Hematopoietic multipotent progenitor cell treated with erythropoietin and hydrocortisone succinate and interleukin-3 and kit ligand, for 4 days (in vitro differentiated cells): ENCODE measurements at places on chromosomes 2 and 18.

DNA sequence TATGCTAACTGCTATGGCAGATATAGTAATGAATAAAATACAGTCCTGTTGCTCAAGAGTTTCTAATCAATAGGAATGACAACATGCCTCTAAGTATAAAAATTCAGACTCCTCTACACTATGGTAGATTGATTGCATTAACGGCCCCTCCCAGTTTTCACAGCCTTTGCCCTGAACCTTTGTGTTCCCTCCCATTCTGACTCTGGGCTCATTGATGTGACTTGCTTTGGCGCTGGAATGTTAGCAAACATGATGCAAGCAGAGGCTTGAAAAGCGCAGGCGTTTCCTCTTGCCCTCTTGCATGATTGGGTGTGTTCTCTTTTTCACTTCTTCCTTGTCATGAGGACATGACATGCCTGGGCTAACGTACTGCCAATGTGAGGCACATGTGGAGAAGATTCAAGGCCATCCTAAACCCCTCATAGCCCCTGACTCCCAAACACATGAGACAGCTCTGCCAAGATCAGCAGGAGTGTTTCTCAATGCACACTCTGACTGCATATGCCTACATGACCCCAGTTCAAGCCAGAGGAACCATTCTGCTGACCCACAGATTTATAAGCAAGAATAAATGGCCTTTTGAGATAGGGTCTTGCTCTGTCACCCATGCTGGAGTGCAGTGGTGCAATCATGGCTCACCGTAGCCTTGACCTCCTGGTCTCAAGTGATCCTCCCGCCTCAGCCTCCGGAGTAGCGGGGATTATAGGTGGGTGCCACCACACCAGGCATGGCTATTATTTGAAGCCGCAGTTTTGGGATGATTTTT, 49.7 kb upstream of the CD28 start:
- peak; percentile 45 for DNase-seq

GRCh38 chr2:171086352-171087290, 74.1 kb downstream of the TLK1 start:
- peak; percentile 80 for DNase-seq

DNA sequence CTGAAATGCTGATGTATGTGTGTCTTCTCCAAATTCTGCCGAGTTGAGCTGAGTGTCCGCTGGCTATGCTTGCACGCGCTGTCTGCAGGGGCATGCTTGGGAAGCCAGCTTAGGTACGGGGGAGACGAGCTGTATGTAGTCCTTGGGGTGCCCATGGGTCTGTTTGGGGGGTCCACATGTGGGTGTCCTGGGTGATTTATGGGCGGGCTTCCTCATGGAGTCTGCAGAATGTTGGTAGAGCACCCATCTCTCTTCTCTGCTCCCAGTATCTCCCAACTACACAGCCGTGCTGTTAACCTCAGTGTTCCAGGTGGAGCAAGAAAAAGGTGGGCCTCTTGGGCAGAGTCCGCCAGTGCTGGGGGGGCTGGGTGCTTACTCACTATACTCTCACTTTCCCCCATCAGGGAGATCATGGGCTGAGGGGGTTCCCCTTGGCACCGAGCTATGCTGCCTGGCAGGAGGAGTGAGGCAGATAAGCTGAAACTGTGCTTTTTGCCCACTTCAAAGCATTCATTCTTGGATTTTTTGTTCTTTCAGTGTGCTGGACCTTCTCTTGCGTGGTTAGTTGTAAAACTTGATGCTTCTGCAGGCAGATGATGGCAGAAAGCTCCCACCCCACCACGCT, 128.2 kb upstream of the ALKAL2 start:
- no peak for DNase-seq

DNA sequence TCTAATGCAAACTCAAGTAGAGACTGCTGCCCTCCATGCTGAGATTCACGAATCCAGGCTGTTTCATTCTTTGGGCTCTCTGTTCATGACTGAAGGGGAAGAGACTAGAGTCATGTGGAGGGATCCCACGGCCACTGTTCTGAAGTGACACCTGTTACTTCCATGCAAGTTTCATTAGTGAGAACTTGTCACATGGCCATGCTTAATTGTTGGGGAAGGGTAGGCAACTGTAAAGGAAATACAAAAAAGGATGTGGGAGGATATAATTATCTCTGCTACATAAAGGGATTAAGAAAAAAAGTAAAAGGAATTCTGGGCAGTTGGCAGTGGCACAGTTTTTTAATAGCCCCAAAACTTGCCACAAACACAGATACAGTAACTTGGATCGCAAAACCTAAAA, 28.0 kb upstream of the PSME4 start:
- no peak for DNase-seq

GRCh38 chr2:127040169-127040568, 66.8 kb downstream of the BIN1 start:
- no peak for DNase-seq

DNA sequence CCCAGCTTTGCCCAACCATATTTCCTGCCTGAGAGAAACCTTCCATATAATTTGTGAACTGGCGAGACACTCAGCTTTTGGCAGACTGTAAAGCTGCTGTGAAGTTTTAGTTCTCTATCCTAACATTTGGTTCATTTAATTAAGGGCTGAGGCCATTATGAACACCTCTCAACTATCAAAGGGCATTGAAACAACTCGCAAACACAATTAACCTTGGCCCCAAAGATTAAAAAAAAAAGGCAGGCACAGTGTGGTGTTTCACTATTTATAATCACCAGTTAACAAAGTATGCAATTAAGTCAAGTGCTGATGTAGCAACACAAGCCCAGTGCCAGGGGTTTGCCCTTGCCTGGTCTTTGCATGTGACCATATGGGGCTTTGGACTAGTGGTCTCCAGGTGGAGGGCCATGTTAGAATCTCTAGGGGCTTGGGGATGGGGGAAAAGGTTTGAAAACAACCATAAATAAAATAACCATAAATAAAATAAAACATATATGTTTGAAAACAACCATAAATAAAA, 297.6 kb upstream of the SKOR2 start:
- no peak for DNase-seq

DNA sequence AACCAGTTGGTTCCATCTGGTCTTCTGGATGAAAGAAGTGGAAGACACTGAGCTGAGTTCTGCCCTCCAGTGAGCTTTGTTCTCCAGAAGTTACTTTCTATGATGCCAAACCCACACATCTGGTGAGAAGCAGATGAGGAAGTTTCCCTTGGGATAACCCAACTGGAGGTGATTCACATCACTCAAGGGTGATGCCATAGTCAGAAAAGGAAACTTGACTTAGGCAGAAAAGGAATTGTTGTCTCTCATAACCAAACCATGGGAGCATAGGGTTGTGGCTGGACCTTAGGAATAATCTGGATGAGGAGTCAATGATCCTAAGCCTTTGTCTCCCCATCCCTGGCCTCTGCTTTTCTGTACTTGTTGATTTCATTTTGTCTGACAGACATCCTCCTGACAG, 43.7 kb downstream of the CDC42EP3 start:
- no peak for DNase-seq

- no peak for DNase-seq
Observed at GRCh38 chr2:231861288-231861931, 64.8 kb downstream of the NPPC start.

DNA sequence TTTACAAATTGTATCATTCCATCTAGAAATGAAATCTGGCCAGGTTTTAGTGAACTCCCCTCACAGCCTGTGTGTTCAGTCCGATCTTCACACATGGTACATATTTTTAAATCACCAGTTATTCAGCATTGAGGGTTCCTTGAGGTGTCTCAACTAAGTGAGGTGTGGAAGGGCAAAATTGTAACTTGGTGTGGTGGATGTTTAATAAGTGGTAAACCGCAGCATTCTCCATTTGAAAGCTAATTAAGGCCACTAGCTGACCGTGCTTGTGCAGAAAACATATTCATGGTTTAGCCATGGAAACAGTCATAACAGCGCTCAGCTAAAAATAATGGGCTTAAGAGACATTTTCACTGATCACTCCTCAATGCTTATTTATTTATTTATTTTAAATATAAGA, 786.2 kb upstream of the FANCL start:
- no peak for DNase-seq

- DNase-seq = no peak
Observed at GRCh38 chr18:1002653-1003178, 98.0 kb downstream of the ADCYAP1 start.

DNA sequence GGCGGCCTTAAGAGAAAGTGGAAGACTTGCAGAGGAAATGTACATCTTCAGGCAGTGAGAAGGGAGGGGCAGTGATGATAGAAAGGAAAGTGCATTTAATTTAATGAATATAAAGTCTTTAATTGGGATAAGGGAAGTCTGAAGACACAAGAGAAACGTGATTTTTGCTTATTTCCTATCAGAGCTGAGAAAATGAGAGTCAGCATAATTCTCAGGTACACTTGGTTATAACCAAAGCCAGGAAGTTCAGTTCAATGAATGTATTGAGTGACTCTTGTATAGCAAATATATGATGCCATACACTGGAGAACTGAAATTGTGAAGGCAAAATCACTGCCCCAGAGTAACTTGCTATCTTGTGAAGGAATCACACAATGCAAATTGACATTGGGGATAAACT, 256.3 kb downstream of the LRRTM1 start:
- DNase-seq = no peak

DNA sequence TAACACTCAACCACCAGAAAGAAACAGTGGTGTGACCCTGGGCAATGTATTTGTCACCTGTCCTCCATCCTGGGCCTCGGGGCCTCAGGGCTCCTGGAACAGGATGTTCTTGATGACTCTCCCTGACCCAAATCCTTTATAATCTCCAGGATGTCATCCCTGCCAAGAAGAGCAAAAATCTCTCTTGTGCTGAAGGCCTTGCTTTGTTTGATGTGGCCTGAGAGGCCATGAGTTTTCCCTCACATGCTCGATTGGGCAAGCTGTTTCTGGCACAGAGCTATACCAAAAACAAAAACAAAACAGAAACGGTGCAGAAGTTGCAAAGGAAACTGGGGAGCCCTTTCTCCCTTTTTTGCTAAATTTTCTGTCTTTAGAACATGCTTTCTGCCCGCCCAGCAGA, 35.7 kb upstream of the ST3GAL5 start:
- DNase-seq = no peak

DNA sequence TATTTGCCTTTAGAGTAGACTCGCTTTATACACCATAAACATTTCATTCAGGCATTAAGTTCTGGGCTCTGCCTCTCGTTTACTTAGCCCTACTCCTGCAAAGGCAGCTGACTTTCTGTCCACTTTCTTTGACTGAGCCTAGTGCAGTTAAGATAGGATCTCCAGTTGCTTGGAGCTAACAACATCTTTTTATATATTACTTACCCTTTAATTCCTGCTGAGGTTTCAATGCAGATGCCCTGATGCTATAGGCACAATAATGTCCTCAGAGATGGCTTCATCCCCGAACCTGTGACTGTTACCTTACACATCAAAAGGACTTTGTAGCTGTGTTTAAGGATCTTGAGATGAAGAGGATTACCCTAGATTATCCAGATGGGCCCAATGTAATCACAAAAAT, 505.8 kb upstream of the TNP1 start:
- DNase-seq = no peak

- no peak for DNase-seq
Observed at GRCh38 chr2:35246702-35247101, 1108.9 kb upstream of the CRIM1 start.
